Right ventricle myocardium superior (tissue), 1 donor: ENCODE measurements at places on chromosomes 3 and 15. TPM values are rescaled to one million over a fixed set of nuclear protein-coding genes. Genes with fewer than 3 reads are reported as not detected.

POLR2H gene
- total RNA-seq, result 19.9 TPM

GPR176 gene
- 1.4 TPM for total RNA-seq

MYZAP gene
- 966 TPM for total RNA-seq

HCN4 gene
- 16.6 TPM for total RNA-seq

ASB14 gene
- total RNA-seq, result 13.4 TPM

DNA sequence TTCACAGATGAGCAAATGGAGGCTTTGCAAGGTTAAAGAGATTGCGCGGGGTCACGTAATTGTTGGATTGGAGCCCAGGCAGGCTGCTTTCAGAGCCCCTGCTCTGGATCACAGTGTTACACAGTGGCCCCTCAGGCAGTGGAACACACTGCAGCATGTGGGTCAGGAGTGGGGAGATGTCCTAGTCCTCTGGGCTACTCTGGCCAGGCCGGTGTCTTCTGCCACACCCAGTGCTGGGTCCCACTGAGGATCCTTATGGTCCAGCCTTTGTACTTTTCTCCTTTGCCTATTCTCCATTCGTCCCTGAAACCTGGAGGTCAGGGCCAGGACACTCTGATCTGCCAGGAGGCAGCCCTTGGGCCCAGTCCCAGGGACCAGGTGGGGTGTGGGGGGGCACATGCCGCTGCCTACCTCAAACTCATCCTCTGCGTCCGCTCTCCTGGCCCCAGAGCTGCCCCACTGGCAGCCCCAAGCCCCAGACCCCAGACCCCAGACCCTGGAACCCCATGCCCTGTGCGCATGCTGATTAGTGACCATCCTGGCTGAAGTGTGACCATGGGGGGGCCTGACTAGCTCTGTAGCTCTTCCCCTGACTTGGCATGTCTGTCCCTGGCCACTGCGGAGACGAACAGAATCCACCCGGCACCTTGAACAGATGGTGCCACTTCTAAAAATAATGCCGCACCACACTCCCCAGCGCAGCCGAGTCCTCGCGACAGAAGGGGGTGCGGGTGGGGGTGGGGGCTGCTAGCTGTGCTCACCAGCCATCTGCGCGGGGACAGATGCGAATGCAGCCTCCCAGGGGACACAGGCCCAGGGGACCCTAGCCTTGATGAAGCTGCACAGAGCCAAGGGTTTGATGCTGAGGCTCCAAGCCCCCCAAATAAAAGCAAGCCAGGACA is 41.6 kb downstream of the ATP2B2 start:
- no peak for DNase-seq

DNA sequence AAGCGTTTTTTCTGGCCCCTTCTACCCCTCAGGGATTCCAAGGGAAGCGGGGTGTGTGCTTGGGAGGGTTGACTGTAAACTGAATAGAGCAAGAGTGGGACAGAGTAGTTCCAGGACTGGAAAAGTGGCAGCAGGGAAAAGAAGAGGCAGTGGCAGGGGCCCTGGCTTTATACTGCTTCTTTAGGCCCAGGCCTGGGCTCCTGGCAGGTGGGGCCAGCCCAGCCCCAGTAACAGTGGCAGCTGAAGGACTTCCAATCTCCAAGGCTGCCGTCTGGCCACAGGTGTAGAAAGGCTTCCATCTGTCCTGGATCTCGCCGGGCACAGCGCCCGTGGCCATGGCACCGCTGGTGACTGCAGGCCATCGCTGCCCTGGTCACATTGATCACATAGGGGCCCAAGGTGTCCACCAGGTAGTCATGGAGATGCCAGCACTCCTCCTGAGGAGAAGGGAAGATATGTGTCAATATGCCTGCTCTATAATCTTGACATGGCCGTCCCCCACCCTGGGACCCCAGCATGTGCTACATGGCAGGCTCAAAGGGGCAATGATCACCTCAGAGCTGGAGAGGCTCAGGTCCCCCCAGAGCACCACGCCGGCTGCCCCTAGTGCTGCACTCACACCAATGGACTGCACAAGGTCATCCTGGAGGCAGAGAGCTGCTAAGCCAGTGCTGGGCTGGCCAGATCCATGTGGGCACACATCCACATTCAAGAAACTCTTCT is 1.0 kb upstream of the IFRD2 start:
- peak; percentile 47 for DNase-seq

DNA sequence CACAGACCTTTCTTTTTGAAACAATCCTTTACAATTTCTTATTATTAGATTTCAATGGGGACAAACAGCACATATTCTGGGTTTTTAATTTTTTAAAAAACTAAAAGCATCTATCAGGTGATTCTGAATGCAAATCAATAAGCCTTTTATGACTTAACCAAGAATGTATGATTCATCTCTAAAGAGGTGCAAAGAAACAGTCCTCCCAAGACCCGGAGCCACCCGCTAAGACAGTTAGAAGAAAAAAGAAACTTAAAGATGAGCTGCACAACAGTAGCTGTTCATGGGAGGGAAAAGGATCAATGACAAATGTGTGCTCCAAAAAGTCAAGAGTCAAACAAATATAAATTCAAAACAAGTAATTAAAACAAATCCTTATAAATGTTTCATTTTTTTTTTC is 319.5 kb downstream of the THSD4 start:
- DNase-seq, result no peak

DNA sequence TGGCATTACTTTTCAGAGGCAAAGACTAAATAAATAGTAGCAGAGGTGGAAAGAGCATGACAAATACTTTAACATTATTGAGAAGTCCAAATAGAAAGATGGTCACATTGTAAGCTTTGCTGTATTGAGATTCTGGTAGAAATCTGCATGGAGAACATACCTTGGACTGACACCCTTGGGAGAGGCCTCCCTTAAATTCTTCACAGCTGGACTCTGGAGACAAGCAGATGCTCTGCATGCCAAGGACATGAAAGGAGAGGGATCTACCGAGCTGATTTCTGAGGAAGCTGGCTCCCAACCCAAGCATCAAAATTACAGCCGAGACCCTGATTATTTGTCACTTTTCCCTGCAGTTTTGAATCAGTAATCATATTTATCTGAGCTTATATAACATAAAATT is 212.5 kb upstream of the COL8A1 start:
- no peak for DNase-seq

- DNase-seq, result no peak
These were observed 11.3 kb upstream of the KAT2B start for GRCh38 chr3:20028905-20029331.

DNA sequence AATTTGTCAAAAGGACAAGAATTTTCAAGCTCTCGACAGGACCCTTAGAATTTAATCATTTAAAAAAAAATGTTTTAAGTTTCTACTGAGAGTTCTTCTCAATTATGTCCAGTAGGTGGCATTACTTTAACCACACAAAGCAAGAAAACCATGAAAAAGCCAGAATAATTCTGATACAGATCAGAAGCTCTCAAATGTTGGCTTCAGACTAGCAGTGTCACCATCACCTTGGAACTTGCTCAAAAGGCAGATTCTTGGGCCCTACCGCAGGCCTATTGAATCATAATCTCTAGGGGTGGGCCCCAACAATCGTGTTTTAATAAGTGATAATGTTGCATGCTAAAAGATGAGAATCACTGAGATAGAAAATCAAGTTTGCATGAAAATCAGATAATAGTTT is 99.5 kb upstream of the KCNMB2 start:
- DNase-seq, result no peak

- DNase-seq, result peak; percentile 83
These were observed 6.2 kb upstream of the MEIS2 start for GRCh38 chr15:37106490-37107001.

GRCh38 chr3:173584093-173584837 is 186.7 kb downstream of the NLGN1 start:
- no peak for DNase-seq

GRCh38 chr3:185968168-185968567 is 30.4 kb upstream of the TRA2B start:
- no peak for DNase-seq
